ENCODE measurements at places on chromosomes 6 and 20.

GRCh38 chr6:31811645-31812044 lies 3.4 kb downstream of the HSPA1L start:
- DNase-seq, result no peak

- DNase-seq, result no peak
Measured at GRCh38 chr6:42989923-42990322, 5.6 kb downstream of the PPP2R5D start.

GRCh38 chr6:80543598-80544222 lies 437.2 kb downstream of the BCKDHB start:
- DNase-seq, result no peak

- no peak for DNase-seq
Measured at GRCh38 chr6:167130008-167130677, 7.2 kb downstream of the CCR6 start.

DNA sequence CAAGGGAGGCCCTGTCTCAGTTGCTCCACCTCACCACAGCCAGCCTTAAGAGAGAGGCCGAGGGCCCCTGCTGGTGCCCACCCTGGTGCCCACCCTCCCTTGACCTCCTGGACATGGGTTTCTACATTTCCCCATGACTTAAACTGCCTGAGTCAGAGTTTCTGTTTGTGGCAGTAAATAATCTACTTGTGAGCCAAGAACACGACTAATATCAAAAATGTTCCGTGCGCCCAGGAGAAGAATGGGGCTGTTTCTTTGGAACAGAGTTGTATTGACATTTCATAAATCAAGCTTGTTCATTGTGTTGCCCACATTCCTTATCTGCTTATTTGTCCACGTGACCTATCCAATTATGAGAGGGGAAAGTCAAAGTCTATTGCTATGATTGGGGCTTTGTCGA lies 143.5 kb downstream of the ANKRD60 start:
- no peak for DNase-seq

DNA sequence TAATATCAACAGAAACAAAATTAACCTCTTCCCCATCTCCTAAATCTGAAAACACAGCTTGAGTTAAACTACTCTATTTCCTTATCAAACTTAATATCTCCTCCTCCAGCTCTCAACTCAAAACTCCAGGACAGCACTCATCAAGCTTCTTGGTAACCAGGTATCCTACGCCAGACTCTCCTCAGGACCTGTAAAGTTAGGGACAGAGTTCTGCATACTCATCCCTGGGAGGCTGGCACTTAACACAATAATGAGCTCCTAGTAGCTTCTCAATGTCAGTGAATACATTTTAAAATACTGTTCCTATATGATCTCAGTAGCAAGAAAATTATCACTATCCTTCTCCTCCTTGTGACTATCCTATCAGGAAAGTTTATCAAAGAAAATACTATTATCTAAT lies 240.3 kb downstream of the PTPRK start:
- no peak for DNase-seq

GRCh38 chr6:10837622-10837994 lies 731 bp downstream of the MAK start:
- DNase-seq, result no peak

DNA sequence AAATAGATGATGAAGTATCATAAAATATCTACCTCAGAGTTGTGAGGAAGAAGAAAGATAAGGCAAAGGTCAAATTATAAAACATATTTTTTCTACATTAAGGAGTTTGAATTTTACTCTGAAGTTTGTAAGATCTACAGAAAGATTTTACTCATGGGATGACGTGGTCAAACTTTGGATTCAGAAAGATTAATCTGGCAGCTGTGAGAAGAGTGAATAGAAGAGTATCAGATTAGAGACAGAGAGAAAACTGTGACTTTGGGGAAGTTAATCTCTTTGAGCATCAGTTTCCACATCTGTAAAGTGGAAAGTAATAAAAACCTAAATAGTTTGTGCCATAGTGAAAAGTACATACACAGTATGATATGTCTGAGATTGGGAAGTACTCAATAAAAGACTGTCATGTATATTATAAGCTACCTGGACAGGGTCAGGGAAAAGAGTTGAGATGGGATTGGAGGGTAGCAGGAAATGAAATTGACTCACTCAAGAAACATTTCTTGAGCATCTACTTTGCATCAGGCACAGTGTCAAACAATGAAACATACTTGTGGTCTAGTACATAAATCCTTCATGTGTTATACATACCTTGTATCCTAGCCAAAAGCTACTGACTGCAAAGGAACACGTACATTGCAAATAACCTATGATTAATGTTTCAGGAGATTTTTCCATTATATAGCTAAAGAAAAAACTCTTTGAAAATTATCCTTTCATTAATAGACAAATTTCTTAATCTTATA lies 222.1 kb downstream of the TMEM200A start:
- DNase-seq, result no peak

DNA sequence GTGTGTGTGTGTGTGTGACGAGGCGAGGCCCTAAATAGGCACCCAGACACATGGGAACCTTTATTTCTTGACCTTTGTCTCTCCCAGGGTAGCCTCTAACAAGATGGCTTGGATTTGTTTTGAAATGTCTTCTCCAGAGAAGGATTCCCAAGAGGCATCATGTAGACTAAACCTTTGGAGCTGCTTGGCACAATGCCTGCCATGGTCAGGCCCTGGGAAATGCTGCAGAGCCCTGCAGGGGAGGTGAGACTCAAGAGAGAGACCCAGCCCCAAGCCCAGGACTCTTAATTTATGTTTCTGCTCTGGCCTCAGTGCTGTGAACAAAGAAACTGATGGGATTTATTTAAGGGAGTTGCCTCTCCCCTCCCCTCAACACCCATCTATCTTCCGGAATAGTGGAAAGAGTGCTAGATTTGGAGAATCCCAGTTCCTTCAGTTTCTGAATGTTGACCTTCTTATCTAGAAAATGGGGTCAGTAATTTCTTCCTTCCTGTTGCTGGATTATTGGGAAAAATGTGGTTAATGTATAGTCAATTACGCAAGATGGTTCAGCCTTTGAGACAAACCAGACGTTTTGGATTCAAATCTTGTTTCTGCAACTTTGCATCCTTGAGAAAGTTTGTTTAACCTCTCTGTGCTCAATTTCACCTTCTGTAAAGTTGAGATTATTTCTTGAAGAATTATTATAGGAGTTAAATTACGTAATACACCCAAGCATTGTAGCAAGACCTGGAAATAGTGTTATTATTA lies 434.8 kb downstream of the MAFB start:
- DNase-seq, result no peak

DNA sequence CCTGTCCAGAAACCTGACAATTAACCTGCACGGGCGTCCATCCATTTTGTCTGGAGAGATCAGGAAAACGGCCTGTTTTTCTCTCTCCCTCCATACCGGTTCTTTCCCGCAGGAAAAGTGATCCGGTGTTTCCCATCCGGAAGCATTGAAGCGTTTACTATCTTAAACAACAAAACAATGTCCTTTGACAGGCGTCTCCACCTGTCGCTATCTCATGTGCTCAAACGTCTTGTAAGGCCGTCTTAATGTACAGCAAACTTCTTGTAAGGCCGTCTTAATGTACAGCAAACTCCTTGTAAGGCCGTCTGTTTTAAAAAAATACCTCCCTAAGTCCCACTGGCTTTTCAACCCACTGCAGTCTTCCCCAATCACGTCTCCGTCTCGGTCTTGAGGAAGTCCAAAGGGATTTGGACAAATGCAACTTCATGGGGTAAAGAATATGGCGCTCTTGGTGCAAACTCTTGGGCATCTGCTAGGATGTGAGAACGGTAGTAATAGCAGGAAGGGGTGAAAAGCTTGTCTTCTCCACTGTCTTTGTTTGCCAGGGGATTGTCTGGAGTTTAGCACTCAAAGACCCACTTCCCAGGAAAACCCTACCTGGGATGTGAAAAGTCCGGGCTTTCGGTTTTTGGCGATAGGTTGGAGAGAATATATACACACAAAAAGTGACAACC lies 29.9 kb upstream of the TRIM27 start:
- no peak for DNase-seq

DNA sequence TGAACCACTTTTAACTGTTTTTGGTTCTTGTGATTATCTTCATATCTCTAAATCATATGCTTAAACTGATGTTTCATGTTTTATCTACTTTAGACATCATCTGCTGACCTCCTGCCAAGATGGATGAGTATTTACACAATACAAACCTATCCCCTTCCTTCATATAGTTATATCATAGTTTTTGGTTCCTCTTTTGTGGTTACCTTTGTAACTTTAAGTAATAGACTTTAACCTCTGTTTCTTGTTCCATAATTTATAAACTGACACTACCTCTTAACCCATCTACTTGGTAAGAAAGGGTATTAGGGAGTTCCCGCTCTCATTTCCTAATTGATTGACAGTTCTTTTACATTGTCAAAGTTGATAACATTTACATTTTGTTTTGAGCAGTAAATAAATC lies 11.9 kb downstream of the PCMT1 start:
- DNase-seq, result no peak

GRCh38 chr20:37669062-37669772 lies 24.6 kb upstream of the CTNNBL1 start:
- no peak for DNase-seq

DNA sequence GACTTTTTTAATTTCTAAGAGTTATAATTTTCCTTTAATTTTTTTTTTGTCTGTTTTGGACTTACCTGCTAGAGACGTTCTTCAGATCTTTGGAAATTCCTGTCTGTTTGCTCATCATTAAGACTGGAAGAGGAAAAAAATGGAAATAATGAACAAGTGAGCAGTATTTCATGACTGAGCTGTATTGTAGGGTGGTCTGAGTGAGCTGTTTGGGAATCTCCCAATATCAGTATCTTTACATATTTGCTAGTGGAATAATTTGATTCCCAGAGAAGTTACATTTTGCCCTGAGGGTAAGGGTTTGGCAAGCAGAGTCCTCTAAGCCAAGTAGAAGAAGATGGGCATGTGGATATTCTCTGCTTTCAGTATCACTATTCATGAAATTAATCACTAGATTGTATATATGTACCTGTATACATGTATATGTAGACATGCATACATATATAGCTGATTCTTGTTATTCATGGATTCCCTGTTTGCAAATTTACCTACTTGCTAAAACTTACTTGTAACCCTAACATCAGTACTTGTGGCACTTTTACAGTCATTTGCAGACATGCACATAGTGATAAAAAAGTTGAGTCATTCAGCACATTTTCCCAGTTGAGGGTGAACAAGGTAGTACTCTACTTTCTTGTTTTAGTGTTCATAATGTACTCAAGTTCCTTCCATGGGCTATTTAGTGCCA lies 13.5 kb downstream of the ZC2HC1B start:
- no peak for DNase-seq
